Neural crest cell (in vitro differentiated cells): ENCODE measurements at places on chromosomes 4 and X.

DNA sequence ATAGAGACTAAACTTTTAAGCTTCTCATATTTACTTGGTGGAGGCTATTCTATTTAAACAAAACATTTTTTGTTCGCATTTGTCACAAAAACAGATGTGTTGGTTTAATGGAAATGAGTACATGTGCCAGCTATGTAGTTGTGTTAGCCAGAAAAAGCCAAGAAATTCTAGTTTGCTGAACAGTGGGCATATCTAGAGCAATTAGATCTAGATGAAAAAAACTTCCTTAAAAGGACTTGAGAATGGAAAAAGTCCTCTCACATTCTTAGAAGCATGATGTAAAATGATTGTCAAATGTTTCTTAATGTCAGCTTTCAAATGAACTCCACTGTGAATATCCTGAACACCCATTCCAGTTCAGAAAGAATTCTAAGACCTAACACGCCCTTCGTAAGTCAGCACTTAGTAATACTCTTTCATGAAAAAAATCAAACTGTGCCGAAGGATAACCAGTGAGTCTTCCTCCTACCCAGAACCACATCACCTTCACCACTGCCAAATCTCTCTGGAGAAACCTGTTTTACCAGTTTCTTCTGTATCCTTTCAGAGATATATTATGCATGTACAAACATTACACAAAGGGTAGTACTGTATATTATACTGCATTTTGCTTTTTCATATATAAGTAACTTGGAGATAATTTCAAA lies 28.2 kb downstream of the PHKA1 start:
- DNase-seq, result no peak

DNA sequence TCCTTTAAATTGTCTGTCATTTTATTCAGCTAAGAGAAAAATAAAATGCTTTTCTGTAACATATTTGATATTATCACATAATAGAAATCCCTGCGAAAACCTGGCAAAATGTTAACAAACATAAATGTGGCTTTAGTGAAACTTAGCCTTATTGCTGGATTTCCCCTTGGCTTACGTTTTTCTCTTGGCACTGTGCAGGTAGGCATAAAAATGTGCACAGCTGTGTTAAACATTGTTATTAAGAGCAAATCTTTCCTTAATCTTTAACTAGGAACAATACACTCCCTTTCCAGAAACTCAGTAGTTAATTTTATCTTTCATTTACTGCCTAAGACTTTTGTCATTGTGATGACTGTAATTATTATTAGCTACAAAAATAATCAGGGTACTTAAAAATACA lies 202.4 kb upstream of the GNPDA2 start:
- DNase-seq, result no peak

DNA sequence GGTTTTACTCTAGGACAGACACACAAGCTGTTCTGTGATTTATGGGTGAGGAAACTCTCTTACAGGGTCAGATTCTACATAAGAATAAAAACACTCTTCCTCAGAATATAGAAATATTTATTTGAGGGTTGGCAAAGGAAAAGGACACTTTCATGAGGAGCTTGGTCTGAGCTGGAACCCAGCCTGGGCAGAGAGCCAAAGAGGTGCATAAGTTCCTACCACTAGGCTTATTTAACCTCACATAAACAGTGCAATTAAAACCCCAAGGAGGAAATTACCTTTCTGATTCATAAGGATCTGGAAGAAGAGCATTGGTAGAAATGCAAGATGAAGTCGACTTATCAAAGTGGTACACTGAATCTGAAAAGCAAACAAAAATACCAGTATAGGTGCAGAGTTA lies 32.9 kb downstream of the SETD7 start:
- DNase-seq, result no peak

- no peak for DNase-seq
Measured at GRCh38 chrX:23633834-23634580, 33.3 kb upstream of the PRDX4 start.

DNA sequence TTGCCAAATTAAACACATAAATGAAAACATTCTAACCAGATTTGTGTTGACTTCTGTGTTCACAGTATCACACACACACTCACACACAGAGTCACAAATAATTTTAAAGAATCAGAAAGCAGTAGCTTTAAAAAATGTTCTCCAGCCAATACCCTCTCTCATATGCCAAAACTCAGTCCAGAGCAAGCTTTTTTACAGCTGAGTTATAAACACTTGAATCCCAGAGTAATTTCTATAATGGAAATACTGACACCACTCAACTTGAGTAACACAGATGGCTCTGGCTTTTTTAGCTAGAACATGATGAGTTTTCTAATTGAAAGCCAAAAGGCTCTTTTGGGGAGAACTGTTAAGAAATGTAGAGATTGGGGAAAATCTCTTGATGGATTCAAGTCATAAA lies 100.8 kb downstream of the DOCK11 start:
- DNase-seq, result no peak

DNA sequence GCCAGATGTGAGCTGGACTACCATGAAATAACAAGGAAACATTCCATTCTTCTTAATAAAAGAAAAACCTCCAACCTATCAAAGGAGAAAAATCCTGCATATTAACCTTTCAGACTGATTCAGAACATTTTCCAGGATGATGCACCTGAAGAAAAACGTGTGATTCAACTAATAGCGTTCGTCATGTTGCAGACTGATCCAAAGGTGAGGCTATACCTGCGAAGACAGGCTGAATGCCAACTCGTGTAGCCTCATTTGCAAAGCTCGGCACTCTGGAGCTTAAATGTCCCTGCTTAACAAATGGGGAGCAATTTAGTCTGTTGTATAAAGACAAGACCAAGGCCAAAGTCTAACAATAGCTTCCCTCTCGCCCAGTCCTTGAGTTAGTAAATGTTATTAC lies 172.0 kb upstream of the NOCT start:
- no peak for DNase-seq

DNA sequence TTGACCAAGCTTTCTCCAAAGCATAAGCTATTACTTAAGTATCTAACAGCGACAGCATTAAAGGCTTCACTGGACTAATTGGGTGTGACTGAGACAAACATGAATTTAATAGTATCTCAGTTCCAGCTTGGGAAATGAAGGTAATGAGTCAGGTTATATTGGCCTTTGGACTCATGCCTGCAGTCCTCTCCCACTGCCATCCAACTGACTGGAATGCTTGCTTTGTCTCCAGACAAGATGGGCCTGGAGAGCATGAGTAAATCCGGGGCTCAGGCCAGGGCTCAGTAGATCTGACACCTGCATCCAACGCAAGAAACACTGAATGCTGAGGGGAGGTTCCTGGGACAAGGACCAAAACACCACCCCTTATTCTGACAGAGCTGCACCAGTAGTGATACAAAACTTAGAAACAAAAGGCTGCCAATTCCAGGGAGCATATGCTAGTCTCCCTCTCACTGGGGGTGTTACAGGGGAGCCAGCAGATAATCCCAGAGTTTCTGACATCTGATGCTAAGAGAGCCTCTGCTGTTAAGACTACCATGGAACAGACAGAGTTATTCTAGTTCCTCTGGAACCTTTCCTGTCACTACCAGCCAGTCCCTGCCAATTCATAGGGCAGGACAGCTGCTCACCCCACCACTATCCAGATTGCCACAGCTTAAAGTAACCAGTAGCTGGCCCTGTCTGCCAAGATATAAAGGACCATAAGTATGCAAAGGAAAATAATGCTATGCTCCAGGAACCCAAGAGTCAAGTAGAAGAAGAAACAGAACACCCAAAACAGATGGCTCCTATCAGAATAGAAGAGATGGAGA lies 293.8 kb downstream of the IQCM start:
- DNase-seq, result no peak

- no peak for DNase-seq
Measured at GRCh38 chr4:102612824-102613366, 111.7 kb downstream of the NFKB1 start.

- DNase-seq, result no peak
Measured at GRCh38 chr4:71609651-71610050, 174.2 kb downstream of the GC start.

DNA sequence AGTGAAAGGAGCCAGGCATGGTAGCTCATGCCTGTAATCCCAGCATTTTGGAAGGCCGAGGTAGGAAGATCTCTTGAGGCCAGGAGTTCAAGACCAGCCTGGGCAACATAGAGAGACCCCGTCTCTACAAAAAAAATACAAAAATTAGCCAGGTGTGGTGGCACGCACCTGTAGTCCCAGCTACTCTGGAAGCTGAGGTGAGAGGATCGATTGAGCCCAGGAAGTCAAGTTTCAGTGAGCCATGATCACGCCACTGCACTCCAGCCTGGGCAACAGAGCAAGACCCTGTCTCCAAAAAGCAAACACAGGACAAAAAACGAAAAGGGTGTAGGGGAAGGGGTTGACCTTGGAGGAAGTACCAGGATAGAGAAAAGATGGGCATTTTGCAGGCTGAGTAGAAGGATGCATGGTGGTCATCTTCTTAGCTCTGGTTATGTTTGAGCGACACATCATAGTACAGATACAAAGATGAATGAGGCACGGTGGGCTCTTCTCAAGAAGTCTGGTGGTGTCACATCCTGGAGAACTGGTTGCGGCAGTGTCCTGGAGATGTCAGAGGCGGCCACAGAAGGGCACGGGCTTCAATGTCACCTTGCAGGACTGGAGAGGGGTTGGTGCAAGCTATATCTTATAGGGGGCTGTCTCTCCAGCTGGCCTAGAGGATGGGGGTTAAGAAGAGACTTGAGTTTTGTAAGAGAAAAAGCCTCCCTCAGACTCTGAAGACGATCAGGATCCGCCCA lies 32.0 kb downstream of the SLC25A5 start:
- DNase-seq, result no peak

- no peak for DNase-seq
Measured at GRCh38 chr4:184439856-184440594, 34.3 kb downstream of the IRF2 start.

DNA sequence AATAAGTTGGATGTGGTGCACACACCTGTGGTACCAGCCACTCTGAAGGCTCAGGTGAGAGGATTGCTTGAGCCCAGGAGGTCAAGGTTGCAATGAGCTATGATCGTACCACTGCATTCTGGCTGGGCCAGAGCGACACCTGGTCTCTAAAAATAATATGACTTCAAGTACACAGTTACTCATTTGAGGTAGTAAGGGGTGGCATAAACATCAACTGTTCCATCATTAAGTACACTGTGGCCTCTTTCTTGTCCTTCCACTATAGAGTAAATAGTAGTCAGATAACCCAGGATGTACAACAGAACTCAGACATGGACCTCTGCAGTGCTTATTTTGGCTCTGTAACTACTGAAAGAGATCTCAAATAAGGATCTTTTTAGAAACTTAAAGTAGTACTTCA lies 10.6 kb downstream of the FAM9B start:
- no peak for DNase-seq

- DNase-seq, result no peak
Measured at GRCh38 chrX:37455381-37455780, 106.2 kb downstream of the PRRG1 start.

GRCh38 chr4:85741921-85742591 lies 267.1 kb downstream of the ARHGAP24 start:
- DNase-seq, result no peak

GRCh38 chr4:153207567-153207966 lies 3.3 kb downstream of the TRIM2 start:
- DNase-seq, result peak; percentile 47

- no peak for DNase-seq
Measured at GRCh38 chr4:15784959-15785634, 7.0 kb downstream of the CD38 start.

DNA sequence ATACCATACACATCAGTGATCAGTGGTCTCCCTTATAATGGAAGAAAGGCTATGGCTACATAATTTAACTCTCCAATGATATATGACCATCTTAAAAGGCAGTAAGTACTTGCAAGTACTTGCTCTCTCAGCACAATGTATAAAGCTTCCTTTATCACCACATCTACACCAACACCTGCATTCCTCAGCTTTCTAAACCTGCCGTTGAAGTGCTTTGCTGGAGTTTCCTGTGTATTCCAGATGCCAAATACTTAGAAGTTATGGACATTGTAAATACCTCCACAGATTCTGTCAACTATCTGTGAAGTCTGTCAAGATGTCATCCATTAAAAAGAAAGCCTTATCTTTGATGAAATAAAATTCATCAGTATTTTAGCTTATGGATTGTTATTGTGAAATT lies 335.0 kb upstream of the GALNTL6 start:
- no peak for DNase-seq

- DNase-seq, result no peak
Measured at GRCh38 chr4:67912080-67912479, 28.3 kb upstream of the TMPRSS11D start.

- no peak for DNase-seq
Measured at GRCh38 chr4:170497689-170498088, 407.9 kb upstream of the AADAT start.

DNA sequence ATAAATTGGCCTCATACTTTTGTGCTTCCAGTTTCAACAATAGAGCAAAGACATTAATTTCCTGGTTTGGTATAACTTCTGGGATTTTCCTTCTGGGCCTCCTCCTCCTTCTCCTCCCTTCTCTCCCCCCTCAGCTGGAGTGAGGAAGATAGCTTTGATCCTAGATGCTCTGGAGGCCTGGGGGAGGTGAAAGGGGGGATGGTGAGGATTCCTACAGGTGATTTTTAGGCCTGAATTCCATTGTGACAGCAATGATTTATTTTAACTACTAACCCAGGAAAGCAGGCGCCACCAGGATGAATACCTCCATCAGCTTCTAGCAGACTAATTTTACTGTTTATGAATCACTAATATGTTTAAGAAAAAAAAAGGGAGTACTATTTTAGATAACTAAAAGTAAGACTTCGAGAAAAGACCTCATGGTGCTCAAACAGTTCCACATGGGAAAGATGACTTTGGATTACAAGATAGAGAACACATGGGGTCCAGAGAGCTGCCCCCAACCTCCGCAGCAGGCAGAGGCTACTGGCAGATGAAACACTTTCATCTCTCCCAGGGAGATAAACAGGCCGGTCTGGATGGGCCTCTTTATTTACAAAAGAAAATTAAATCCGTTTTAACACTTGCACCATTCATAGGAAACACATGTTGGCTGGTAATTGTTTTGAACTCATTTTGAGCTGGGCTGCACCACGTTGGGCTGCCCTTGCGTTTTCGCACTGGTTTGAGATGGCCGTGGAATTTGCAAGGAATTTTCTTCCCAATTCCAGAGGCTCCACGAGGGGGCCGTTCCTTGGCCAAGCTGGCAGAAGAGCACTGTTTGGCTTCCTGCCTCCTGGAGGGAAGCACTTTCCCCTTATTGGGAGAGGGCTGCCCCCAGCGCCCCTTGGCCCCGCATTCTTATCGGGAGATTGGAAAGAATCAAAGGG lies 125.1 kb upstream of the STX18 start:
- no peak for DNase-seq

GRCh38 chr4:112813790-112814189 lies 176.8 kb downstream of the LARP7 start:
- no peak for DNase-seq

GRCh38 chr4:88144866-88145300 lies 13.6 kb downstream of the ABCG2 start:
- DNase-seq, result no peak

GRCh38 chrX:49129427-49129826 lies 5.9 kb upstream of the GPKOW start:
- DNase-seq, result no peak
